ENCODE measurements at places on chromosomes 4 and X. TPM values are rescaled to one million over a fixed set of nuclear protein-coding genes. Genes with fewer than 3 reads are reported as not detected.

The ERCC6L gene
- 0.15 TPM for polyA plus RNA-seq

The SYAP1 gene
- polyA plus RNA-seq = 19.8 TPM

The TSPAN7 gene
- not detected for polyA plus RNA-seq

The GLOD5 gene
- not detected for polyA plus RNA-seq

The PCDH7 gene
- not detected for polyA plus RNA-seq

The CLIC2 gene
- not detected for polyA plus RNA-seq

The EMCN gene
- not detected for polyA plus RNA-seq

The LSM6 gene
- 70.9 TPM for polyA plus RNA-seq

The ABCB7 gene
- 13.2 TPM for polyA plus RNA-seq

The PPP4R3C gene
- polyA plus RNA-seq = not detected

The NIPAL1 gene
- polyA plus RNA-seq = not detected

The DIPK2B gene
- not detected for polyA plus RNA-seq

The ALPK1 gene
- 4.5 TPM for polyA plus RNA-seq

The SETD7 gene
- 2.0 TPM for polyA plus RNA-seq

The GPR50 gene
- not detected for polyA plus RNA-seq

The NEUROG2 gene
- not detected for polyA plus RNA-seq

The DCX gene
- polyA plus RNA-seq = not detected

The HERC5 gene
- 14.6 TPM for polyA plus RNA-seq

The TMPRSS11B gene
- polyA plus RNA-seq = not detected

The KLF3 gene
- 25.1 TPM for polyA plus RNA-seq

The SOX3 gene
- polyA plus RNA-seq = not detected

The RNF212 gene
- polyA plus RNA-seq = 0.68 TPM

The ARR3 gene
- not detected for polyA plus RNA-seq

The SPATA4 gene
- polyA plus RNA-seq = not detected

The CXCR3 gene
- 73.8 TPM for polyA plus RNA-seq

The RASGEF1B gene
- 17.5 TPM for polyA plus RNA-seq

The CT45A9 gene
- not detected for polyA plus RNA-seq

The BEX3 gene
- polyA plus RNA-seq = 7.0 TPM

The C4orf50 gene
- not detected for polyA plus RNA-seq

The LRAT gene
- polyA plus RNA-seq = not detected

The ZNF732 gene
- polyA plus RNA-seq = 0.16 TPM

The CT55 gene
- polyA plus RNA-seq = not detected

The ZDHHC15 gene
- polyA plus RNA-seq = not detected

The HPSE gene
- 0.54 TPM for polyA plus RNA-seq

The WDR17 gene
- 1.3 TPM for polyA plus RNA-seq

The TLL1 gene
- polyA plus RNA-seq = not detected

The HSFX1 gene
- polyA plus RNA-seq = not detected

The XAGE2 gene
- polyA plus RNA-seq = not detected

The NDNF gene
- not detected for polyA plus RNA-seq

The DSPP gene
- not detected for polyA plus RNA-seq

The HTRA3 gene
- not detected for polyA plus RNA-seq

The ACE2 gene
- not detected for polyA plus RNA-seq

The ERVMER34-1 gene
- polyA plus RNA-seq = not detected

The SLIT2 gene
- polyA plus RNA-seq = not detected

The PLRG1 gene
- polyA plus RNA-seq = 64.2 TPM

The SHOX gene
- not detected for polyA plus RNA-seq

The SYTL4 gene
- 0.11 TPM for polyA plus RNA-seq

The DMRTC1B gene
- polyA plus RNA-seq = 5.9 TPM

The L1CAM gene
- 1.8 TPM for polyA plus RNA-seq

The TMEM150C gene
- not detected for polyA plus RNA-seq

The PGAM4 gene
- not detected for polyA plus RNA-seq

The FANCB gene
- 4.3 TPM for polyA plus RNA-seq

The ATOH1 gene
- not detected for polyA plus RNA-seq

The PPP2R2C gene
- polyA plus RNA-seq = not detected

Measured in IgD-negative memory B cell (primary cell).